ENCODE measurements at places on chromosomes 7 and 10.

DNA sequence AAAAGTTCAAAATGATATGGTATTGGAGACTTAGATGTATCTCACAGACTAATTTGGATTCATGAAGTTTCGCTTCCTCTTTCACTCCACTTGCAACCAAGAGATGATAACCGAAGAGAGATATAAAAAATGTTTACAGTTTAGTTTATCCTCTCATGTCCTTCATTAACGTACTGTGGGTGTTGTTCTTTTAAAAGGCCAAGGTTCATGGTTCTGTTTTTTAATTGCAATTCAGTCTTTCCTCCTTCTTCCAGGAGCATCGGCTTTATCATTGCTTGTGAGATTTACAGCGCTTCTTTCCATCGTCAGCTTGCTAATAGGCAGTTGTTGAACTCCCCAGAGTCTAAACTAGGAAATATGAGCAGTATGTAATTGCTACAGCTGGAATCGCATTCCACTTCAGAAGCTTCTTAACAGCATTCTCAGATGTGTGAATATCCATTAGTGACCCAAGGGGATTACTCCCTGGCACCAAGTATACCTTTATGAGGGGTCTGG lies 75.9 kb upstream of the HGF start:
- DNase-seq = no peak

DNA sequence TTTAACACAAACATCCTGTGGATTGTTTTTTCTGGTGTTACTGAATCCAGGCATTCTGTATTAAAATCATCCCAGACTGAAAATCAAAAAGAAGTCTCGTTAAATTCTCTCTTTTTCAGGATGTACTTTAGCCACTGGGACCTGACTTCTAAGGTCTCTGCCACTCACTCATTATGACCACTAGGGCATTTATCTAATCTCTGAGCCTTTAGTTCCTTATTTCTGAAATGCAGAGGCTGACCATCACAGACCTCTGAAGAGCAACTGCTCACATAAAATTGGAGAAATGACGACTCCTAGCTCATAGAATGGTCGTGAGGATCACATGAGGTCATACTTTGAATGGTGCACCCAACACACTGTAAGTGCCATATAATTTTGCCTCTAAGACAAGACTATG lies 63.2 kb downstream of the KCNMA1 start:
- DNase-seq = no peak

- no peak for DNase-seq
Measured at GRCh38 chr7:151650161-151650560, 130.5 kb upstream of the RHEB start.

DNA sequence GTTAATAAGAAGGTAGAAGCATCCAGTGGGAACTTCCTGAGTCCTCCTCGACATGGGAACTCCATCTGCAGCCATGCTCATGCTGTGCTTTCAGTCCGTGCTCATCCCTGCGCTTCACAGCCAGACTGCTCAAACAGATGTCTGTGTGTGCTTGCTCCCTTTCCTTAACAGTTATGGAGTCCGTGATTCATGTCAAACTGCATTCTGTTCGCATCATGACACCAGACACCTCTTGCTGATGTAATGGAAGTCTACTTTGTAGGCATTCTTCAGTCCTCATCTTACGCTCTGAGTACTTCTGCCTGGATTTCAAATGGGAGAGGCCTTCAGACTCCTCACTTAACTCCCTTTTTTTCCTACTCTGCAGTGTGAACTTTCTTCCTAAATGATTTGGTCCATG lies 304.9 kb downstream of the SUGCT start:
- DNase-seq = no peak

DNA sequence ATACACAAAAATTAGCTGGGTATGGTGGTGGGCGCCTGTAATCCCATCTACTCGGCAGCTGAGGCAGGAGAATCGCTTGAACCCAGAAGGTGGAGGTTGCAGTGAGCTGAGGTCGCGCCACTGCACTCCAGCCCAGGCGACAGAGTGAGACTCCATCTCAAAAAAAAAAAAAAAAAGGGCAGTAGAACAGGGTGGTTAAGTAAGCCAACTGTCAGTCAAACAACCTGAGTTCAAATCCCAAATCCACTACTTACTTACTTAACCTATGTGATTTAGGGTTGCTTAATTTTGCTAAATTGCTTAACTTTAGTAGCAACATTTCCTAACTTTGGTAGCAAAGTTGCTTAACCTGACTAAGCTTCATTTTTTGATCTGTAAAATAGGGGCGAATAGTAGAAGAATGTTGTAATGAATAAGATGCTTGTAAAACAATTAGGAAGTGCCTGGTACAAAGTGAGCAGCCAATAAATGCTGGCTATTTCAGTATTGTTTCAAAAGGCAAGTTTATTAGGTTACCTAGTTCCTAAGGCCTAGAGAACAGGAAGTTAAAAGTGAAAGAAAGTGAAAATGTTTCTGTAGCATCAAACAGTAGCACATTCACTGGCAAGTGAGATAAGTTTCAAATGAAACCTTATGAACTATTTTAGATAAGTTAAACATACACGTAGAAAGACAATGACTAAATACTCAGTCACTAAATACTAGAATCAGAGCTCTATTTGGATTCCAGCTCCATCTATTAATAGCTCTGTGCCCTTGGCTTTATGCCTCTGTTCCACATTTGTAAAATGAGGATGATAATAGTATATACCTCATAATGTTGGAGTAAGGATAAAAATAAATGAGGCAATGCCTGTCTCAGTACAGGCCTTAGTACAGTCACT lies 64.3 kb downstream of the HOXA1 start:
- DNase-seq = no peak

GRCh38 chr7:131011432-131011742 lies 277.4 kb upstream of the KLF14 start:
- no peak for DNase-seq

DNA sequence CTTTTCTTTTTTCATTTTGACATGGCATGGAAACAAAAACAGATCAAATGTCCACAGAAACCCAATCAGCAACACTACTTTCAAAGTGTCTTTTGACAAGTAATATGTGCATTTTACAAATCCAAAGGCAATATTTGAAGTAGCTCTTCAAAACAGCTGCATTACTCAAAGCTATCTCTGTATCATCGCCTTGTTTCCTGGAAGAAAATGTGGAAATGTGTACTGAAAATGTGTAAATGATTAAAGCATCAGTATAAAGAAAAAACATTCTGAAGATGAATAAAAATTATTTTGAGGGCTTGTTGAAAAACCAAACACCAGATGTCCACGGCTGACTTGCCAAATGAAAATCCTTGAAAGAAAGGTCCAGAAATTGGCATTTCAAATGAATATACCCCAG lies 16.5 kb upstream of the ITGB8 start:
- no peak for DNase-seq

DNA sequence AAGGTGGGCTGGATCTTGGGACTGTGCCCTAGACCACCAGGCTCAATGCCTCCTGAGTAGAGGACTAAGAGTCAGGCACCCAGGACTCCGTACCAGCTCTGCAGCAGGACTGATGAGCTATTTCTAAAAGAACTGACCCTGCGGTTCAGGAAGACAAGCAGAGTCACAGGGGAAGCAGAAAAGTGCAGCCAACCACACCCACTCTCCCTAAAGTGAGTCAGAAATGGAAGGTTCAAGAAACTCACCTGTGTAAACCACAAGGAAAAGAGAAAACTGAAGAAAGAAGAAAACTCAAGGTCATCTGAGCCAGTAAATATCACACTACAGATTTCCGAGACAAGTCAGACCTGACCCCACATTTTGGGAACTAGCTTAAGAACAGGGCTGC lies 2.5 kb downstream of the PARP12 start:
- DNase-seq = no peak

DNA sequence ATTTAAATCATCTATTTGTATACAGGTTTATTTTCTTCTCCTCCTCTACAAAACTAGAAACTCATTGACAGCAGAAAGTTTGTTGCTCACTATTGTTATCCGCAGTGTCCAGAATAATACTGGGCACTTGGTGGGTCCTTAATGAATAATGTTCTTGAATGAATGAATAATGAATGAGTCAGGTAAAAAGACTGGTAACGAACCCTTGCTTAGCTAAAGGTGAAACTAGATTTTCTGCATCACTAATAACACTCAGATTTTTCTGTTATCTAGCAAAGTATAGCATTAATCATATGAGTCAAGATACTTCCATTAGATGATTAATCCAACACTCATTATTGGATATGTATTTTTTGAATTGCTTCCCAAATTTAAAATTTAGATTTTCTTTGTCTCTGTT lies 953.2 kb downstream of the SORCS3 start:
- DNase-seq = no peak

DNA sequence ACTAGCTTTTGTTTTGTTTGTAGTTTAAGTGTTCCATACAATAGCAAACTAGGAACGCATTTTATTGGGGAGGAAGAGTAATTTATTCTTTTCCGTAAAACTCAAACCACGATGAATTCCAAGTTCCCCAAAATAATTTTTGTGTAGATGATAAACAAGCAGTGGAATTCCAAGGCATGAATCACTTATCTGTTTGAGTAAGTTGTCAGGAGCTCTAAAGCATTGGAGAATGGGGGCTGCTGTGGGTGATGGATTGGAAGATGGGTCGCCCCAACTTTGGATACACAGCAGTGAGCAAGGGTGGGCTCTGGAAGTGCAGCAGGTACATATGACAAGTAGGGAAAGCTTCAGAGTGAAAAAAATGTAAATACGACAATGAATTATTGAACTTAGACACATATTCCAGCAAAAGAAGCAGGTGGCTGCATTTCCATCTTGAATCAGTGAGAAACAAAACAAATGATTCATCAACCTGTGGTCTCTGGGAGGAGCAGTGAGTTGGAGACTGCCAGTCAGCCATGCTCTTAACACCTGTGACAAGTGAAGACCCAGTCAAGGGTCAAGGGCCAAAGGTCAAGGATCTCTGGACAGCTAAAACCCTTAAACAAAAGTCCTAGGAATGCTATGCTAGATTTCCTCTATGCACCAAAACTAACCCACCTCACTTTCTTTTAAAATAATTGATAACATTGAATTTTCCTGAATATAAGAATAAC lies 34.2 kb upstream of the ADRB1 start:
- DNase-seq = no peak

- DNase-seq = no peak
Measured at GRCh38 chr10:49751636-49752510, 10.2 kb downstream of the OGDHL start.

GRCh38 chr10:28077889-28078288 lies 79.0 kb upstream of the ODAD2 start:
- DNase-seq = no peak

DNA sequence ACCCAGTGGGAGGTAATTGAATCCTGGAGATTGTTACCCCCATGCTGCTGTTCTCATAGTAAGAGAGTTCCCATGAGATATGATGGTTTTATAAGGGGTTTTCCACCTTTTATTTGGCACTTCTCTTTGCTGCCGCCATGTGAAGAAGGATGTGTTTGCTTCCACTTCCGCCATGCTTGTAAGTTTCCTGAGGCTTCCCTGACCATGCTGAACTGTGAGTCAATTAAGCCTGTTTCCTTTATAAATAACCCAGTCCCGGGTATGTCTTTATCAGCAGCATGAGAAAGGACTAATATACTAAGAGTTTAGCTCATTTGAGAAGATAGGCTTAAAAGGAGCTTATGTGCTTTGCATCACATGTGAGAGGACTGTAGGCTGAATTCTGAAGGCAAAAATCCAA lies 29.3 kb downstream of the TMEM248 start:
- DNase-seq = no peak

DNA sequence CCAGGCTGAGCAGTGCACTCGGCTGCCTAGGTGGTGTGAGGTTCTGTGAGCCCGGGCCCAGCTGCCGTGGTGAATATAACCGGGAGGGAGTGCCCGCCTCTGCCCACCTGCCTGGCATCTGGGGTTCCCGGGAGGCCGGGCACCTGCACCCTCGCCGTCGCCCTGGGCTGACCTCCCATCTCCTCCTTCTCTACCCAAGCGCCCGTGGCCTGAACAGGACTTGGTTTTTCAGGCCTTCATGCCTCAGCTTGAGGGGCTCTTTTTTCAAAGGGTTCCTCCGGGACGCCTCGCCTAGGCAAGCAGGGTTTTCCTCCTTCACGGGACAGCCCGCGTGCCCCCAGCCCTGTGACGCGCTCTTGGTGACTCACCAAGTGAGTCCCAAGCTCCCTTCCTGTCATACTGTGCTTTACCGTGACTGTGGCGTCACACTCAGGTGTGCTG lies 9.9 kb downstream of the INPP5A start:
- DNase-seq = no peak

DNA sequence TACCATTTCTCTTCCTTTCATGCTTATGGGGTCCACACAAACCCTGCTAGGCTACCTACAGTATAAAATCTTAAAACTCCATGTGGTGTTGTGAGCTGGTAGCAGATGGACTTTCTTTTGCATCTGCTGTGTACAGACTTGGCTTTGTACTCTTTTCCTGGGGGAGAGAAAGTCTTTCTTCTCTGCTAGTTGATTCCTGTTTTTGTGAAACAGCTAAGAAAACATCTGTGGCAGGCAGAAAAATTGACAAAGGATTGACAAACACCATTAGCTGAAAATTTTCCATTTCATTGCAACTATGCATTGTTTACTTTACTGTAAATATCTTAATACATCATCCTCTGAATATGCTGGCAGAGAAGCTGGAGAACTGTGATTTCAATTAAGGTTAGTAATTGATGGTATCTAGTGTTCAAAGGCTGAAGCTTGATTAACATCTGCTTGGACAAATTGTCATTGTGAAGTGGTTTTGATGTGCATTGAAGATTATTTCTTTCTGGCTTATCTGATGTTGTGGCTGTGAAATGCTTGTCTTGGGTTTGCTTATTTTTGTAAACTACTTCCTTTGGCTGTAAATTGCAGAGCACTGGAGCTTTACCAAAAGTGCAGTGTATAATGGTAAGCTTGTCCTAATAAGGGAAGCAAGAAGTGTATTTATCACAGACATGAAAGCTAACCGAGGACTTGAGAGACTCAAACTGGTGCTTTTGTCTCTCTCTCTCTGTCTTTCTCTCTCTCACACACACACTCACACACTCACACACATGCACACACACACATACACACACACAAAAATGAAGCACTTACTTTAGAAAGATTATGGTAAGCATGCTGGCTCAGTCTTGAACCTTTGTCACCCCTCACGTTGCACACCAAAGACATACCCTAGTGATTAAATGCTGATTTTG lies at the start of gene FOXP2:
TSS of gene FOXP2 (plus strand) at position 660 of the 908 bp plus-strand sequence. CDS start 11,697 bp downstream, outside the sequence.
- no peak for DNase-seq

DNA sequence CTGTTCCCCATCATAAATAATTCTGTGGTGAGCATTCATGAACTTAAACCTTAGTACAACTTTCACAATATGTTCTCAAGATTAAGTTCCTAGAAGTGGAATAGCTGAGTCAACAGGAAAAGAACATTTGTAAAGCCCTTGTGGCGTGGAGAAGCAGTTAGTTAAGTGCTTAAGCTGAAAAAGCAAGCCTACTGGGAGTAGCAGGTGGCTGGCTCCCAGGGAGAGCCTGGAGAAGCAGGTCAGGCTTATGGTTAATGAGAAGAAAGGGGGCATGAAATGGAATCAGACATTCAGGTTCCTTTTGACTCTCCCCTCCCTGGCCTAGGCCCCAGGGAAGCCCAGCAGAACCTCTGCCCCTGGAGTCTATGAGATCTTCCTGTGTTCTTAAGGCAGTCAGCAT lies 35.3 kb downstream of the VSTM4 start:
- no peak for DNase-seq

- DNase-seq = no peak
Measured at GRCh38 chr10:129157185-129157584, 309.9 kb upstream of the MGMT start.

Measured in stimulated activated CD8-positive, alpha-beta memory T cell treated with anti-CD3 and anti-CD28 coated beads, Interleukin-7, amount 100 ng/mL, for 1 hour (primary cell).